ENCODE measurements at places on chromosomes 11 and 22.
A peak's percentile ranks its signal among the peaks of the same experiment; 100 is the strongest.

DNA sequence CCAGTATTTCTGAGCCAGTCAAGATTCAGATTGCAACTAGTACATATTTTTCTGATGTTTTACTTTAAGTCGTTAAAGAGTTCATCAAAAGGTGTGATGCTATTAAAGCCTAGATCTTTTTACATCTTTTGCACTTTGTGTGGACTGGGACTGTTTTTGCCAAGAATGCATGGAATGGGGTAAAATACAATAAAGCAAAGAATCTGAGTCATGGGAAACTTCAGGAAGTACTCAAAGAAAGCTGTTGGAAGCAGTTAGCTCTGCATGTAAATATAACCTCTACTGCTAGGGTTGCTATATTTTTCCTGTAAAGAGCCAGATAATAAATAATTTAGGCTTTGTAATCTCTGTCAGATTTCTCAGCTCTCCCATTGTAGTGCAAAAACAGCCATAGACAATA is 20.9 kb downstream of the ATXN10 start:
- DNase-seq, result no peak

DNA sequence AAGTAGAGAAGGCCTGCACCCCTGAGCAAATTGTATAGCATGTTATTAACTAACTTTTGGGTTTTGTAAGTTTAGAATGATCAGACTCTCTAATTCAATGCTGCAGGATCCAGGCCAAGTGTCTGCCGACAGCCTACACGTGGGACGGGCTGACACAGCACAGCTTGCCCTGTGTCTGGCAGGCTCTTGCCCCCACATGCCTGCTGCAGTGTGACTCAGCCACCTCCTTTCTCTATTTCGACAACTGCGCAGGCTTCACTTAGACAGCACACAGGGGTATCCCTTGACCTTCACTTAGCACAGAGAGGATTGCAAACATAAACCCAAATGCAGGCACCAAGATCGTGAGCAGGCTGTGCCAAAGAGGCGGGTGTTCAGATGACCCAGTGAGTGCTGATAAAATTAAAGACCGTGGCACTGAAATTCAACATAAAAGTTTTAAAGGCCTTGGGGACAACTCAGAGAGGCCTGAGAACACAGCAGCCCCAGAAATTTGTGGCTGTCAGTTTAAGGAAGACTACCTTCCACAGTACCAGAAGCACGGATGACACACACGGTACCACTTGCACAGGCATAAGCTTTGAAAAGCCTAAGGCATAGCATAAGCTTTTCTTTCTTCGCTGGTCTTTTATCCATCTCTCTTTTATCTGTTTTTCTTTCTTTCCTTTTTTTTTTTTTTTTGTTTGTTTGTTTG is 37.8 kb downstream of the SCN3B start:
- no peak for DNase-seq

DNA sequence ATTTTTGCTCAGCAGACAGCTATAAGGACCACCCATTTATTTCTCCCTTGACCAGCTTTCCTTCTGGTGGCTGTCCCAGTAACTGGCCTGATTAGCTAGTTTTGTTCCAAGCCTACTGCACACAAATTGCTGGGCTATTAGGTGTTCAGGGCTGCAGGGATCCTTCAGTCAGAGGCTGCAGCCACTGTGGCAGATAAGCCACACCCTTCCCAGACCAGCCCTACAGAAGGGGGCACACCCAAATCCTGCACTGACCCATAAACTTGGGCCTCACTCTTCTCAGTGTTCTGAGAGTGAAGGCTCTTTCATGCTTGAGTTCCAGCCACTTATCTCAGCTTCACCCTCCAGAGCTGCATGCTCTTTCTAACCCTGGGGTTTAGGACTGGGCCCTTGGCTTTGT is 200.0 kb downstream of the AASDHPPT start:
- DNase-seq, result no peak

DNA sequence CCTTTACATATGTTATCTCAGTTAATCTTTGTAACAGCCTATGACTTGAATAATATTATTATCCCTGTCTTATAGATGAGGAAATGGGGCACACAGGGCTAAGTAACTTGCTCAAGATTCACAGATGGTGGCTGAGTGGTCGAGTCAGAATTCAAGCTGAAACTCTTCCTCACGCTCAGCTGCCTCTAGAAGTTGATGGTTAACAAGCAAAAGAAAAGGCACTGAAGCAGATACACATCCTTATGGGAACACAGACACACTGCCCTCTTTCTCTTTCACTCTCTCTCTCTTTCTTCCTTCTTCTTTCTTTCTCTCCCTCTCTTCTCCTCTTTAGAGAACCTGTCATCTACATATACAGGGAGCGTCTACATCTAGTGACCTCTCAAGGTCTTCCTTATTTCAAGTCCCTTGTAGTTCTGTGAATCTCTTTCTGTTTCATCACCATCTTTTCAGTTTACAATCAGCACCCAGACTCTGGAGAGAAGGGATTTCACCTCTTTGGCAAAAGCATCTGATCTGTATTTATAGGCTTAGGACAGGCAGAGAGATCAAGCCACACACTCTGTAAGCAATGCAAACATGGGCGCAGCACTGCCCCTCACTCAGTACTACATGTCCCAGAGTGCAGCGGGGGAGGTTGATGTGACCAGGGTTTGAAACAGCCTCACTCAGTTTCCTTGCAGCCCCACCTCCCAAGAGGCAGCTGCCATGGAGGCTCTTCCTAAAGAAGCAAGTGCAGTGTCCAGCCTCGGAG is 75.7 kb downstream of the GRAMD1B start:
- no peak for DNase-seq

GRCh38 chr11:65557280-65558001 is 718 bp downstream of the LTBP3 start:
- no peak for DNase-seq

GRCh38 chr11:114651145-114651718 is 27.1 kb upstream of the NXPE2 start:
- no peak for DNase-seq

DNA sequence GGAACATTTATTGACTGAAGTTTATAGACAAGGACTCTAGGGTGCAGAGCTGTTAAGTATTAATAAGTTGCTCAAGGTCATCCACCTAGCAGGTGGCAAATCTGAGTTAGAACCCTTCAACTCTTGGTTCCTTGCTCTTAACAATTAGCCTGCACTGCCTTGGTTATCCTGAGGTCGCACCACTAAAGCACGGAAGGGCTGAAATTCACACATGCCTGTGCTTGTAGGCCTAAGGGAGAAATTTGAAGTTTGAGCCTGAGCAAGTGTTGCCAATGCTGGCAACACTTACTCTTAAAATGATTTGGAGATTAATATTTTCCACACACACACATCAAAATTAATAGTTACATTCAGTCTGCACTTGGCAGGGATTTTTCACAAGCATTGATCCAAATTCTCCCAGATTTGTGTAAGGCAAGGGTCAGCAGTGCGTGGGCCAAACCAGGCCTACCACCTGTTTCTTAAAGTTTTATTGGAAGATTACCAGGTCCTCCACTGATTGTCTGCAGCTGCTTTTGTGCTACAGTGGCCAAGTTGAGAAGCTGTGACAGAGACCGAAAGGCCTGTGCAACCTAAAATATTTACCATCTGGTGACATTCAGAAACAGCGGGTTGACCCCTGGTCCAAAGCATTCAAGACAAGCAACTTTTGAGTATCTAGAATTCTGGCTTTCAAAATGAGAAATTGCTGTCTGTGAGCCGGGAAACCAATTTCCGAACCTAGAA is 16.3 kb downstream of the APOL5 start:
- DNase-seq, result no peak

DNA sequence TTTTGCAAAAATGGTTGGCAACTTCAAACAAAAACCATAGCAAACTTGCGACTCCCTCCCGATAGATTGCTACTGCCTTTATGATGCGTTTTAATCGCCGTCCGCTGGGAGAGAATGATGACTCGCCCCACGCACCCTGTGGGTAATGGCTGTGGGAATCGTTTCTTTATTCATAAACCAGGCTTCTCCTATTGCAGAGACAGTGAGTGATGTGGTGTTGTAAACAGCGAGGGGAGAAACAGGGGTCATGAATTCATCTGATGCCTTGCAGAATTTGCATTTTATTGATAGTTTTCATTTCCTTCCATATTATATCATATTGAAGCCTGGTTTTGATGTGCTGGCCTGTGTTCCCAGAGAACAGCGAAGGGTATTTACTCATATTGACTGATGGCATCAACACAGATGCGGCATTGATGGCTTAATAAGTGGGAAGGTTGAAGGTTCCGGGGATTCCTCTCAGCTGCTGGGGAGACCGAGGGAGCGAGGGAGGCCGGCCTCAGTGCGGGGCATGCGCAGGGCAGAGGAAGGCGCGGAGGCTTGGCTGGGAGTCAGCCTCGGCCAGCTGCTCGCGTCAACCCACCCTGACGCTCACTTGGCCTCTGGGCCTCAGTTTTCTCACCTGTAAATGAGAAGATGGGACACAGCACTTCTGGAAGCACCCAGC is 41.3 kb downstream of the ARHGAP8 start:
- no peak for DNase-seq

- DNase-seq, result no peak
Observed at GRCh38 chr11:117273550-117274289, 17.4 kb upstream of the BACE1-AS start.

- no peak for DNase-seq
Observed at GRCh38 chr11:55401011-55401410, 33.2 kb downstream of the OR4A15 start.

DNA sequence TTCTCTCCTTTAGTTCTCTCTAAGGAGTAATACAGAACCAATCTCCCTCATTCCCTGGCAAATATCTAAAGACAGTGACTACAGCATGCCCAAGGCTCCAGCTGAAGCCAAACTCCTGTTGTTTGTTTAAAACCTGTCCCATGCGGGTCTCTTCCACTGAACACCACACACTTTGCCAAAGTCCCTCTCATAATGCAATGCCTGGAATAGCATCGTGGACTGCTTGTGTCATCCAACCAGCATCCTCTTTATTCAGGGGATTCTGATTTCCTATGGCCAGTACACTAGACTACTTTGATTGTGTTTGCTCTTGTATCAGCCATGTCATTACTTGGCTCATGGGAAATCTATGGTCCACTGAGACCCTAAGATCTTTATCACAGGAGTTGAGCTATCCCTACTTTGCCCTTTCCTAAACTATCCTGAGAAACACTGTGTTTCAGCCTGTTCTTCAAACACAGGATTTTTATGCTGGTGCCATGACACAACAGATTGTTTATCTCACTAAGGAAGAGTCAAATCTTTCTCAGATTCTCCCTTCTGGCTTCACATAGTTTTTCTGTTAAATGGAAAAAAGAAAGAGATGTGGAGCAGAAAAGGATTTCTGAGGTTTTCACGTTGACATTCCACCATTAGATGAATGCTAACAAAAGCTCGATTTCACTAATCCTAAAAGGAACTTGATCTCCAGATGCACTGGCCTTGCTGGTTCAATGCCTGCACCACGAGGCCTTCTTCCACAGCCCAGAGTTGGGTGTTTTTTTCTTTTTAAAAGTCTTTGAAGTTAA is 15.9 kb upstream of the IRAG1 start:
- no peak for DNase-seq

DNA sequence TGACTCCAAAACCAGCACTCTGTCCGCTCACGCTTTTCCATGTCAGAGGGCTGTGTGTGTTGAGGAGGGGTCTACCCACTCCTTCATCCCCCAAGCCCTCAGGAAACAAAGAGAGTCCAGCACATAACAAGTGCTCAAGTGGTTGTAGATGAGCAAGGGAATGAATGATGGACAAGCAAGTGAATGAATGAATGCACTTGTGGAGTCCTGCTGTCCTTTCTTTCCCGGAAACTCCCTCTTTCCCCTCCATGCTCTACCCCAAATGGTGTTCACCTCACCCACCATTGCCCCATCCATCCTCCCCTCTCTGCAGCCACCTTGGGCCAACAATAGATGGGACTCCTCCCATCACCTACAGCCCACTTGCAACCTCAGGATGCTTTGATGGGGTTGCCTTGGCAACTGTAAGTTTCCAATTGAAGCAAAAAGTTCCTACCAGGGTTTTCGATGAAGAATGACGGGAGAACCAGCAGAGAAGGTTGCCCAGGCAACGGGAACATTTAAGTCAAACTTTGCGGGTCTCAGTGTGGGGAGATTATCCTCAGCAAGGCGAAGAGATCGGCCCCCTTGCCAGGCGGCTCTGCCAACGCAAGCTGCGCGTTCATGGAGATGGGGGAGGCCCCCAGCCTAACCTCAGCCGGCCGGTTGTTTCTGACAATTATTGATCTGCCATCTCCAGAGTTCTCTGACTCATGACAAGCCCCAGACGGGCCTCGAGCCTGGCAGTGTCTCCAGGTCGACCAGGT is 51.1 kb downstream of the MCM5 start:
- no peak for DNase-seq

DNA sequence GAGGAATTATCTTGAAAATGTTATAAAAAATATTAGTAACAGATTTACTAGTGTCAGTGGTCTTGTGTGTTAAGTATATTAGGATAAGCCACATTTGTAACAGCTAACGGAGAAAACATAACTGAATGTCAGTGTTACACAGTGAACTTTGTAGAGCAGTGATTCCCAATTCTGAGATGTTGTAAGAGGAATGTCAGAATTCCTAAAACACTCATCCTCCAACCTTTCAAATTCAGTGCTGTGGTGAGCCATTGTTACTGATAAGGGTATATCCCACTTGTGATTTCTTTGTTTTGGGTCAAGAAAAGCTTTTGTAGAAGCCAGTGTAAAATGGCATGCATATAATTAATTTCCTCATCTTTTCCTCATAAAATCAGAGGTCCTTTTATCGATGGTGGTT is 61.9 kb downstream of the ARHGEF12 start:
- no peak for DNase-seq

- no peak for DNase-seq
Observed at GRCh38 chr22:36134182-36134581, 26.4 kb downstream of the APOL3 start.

DNA sequence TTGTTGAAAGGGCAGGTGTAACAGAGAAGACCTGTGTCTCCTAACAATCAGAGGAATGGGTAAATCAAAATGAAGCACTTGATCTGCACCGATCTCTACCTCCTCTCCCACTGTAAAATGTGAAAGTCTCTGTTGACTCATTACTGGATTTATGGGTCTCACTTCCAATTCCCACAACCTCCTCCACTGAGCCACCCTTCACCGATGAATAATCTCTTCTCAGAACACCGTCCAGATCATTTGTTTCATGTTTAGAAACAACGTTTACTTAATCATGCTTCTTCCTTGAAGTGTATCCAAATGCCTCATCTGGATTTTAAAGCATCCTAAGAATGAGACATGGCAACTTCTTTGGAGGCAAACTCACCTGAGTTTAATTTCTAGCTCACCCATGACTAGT is 643.6 kb downstream of the ETS1 start:
- DNase-seq, result no peak

DNA sequence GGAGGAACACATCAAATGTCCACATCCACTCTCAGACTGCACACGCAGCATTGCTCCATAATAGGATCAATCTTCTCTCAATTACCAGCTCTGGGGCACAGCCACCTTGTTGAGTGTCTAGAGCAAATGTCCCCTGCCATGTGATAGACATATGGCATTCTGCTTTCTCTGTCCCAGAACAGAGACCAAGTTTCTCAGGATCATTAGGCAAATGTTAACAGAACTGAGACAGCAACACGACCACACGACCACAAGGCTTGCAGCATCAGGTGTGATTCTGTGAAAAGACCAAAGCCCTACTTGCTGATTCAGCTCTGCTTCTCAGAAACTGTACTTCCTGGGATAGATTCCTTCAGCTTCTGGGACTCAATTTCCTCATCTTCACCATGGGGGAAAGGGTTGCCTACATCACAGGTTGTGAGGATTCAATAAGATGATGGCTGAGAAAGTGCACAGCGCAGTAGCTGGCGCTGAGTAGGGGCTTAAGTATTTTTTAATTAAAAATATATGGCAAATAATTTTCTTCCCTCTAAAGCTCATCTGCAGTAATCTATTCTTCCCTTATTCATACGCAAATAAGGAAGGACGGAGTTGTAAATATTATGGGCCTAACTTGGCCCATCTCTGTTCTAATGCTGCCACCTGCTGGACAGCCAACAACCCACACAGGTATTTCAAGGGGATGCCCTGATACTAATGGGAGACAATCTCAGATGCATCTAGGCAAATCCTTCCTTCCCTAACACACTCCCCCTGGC is 54.3 kb upstream of the USP47 start:
- DNase-seq, result peak; percentile 3

Data from esophagus squamous epithelium (tissue), 5 donors.